A549 treated with Hydrocortisone at 1 μM for 4 hours (cell line): ENCODE measurements at places on chromosomes 11 and 22. TPM values are rescaled to one million over a fixed set of nuclear protein-coding genes. Genes with fewer than 3 reads are reported as not detected.

The YPEL4 gene
- 0.18 to 0.39 TPM (median 0.28 TPM) in 5 replicates for total RNA-seq

The GP1BB gene
- total RNA-seq = 0.64 to 2.1 TPM (median 1.7 TPM) in 5 replicates

The TKFC gene
- 45.9 to 74.7 TPM (median 72.6 TPM) in 5 replicates for total RNA-seq

The HMBS gene
- 43.9 to 48.8 TPM (median 45.8 TPM) in 5 replicates for total RNA-seq

The MMP27 gene
- not detected in 5 replicates for total RNA-seq

The PDGFD gene
- total RNA-seq = 5.9 to 8.6 TPM (median 7.2 TPM) in 5 replicates

The SEPTIN3 gene
- total RNA-seq = 0.89 to 1.2 TPM (median 1.0 TPM) in 5 replicates
